ENCODE measurements at places on chromosomes 6 and 20.

DNA sequence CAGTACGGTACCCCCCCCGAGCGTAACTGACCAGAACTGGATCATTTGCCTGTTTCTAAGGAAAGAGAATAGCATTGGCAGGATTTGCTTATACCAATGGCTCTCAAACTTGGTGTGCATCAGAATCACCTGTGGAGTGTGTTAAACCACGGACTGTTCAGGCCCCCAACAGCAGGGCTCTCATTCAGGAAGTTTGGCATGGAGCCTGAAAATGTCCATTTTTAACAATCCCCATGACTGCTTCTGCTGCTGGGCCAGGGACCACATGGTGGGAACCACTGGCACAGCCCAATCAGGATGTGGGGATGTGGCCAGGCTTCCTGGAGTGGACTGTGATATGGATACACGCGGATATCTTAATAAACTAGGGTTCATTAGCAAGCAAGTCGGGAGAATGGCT is 53.9 kb downstream of the GTF2H5 start:
- DNase-seq: no peak

DNA sequence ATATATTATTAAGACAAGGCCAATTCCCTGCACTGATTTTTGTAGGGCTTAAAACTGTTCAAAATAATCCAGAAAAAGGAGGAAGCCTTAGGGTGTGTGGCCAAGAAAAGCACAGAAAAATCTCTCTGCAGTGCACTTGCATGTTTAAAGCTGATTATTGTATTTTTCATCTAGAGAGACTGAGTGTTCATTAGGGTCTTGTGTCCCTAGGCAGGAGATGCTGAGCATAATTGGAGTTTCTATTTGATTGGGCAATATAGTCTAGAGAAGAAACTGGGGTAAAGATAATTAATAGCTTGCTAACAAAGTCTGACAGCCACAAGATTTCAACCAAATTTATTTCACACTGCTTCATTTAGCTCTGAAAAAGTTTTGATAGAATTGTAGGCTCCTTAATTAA is 2.4 kb downstream of the FLRT3 start:
- DNase-seq: no peak

DNA sequence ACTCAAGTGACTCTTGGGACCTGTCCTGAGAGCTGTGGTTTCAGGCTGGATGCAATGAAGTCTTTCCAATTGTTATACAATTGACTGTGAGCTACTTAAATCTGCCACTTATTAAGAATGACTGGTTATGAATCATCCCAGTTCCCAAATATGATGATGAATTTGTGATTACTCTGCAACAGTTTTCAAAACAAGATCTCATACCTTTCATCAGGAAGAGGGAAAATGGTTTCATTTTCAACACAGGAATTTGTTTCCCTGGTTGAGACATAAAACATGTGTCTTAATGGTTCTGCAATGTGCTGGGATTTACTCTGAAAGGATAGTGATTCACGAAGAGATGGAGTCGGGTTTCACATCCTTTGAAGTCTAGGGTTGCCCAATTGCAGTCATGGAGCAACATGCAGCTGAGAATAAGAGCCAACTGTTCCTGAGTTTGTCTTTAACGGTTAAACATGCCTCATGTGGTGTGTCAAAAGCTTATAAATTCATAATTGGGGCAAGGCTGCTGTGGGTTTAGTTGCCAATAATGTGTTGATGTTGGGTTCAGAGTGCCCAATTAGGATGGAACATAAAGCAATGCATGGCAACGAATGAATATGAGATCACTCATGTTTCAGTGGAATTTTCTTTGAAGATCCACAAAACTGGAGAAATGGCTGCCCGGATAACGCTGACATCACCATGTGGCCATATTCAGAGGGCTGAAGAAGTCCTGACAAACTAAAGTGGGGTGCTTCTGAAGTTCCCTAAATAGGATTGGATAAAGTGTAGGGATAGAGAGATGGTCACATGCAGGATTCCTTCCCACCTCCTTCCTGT is 41.0 kb downstream of the CYP24A1 start:
- DNase-seq: peak; percentile 99

DNA sequence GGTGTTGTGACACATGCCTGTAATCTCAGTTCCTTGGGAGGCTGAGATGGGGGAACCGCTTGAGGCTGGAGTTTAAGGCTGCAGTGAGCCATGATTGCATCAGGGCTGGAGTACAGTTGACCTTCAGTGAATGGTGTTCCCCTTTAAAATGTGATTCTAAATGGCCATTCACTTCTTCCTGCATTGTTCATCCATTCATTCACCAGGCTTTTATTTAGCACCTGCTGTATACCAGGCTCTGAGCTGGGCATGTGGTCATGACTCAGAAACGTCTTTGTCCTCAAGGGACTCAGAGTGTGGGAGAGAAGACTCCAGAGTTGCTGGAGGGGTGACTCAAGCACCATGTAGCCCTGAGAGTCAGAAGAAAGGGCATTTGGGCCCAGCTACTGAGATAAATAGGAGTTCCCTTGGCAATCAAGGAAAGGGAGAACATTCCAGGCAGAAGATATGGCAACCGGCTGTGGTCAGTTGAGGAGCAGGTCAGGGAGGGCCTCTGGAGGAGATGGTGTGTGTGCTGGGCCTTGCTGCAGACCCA is 101.1 kb downstream of the DLGAP4 start:
- DNase-seq: peak; percentile 21

GRCh38 chr6:138336221-138336620 is 41.5 kb upstream of the SMIM28 start:
- no peak for DNase-seq

GRCh38 chr6:130518588-130518987 is 152.8 kb downstream of the TMEM200A start:
- DNase-seq: peak; percentile 36

- DNase-seq: no peak
These were observed 2.2 kb downstream of the WFDC5 start for GRCh38 chr20:45112754-45113153.

GRCh38 chr6:81326881-81327561 is 425.5 kb downstream of the TENT5A start:
- DNase-seq: peak; percentile 70

DNA sequence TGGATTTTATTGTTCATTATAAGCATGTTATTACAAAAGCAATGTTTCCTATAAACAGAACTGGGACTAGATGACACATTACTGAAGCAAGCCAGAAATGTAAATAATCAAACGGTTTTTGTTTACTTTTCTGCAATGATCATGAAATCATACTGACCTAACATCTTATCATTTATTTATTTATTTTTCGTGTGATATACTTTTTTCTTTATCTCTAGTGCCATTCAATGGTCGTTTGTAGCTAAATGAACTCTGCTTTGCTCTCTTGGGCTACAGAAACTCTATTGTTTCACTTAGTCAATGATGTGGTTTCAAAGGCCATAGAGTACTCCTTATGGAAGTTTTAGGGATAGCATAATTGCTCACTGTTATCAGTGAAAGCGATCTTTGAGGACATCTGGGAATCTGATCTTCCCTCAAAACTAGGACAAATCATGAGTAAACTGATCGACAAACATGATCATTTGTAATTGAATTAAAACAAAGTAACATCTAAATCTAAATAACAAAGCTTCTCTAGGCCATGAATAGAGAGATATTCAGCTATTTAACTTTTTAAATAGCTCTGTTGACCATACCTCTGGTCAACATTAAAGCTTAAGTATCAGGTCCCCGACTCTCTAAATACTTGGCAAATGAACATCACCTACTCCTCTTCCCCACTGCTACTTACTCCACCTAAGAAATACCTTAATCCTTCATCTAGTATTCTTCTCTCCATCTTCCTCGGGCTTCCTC is 933.4 kb downstream of the TFAP2A start:
- no peak for DNase-seq

- no peak for DNase-seq
These were observed 8.5 kb downstream of the QRSL1 start for GRCh38 chr6:106637717-106638341.

DNA sequence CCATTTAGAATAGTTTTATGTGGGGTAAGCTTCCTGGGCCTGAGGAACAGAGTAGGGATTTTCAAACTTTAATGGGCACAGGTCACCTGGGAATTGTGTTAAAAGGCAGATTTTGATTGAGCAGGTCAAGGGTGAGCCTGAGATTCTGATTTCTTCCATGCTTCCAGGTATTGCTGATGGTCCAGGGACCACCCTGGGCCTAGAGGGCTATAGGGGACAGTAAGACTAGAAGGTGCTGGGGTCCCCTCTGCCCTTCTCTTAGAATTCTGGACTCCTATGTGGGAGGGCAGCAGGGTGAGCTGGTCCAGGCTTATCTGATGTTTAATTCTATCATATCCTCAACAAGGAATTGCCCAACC is 2.6 kb downstream of the DDR1 start:
- no peak for DNase-seq

DNA sequence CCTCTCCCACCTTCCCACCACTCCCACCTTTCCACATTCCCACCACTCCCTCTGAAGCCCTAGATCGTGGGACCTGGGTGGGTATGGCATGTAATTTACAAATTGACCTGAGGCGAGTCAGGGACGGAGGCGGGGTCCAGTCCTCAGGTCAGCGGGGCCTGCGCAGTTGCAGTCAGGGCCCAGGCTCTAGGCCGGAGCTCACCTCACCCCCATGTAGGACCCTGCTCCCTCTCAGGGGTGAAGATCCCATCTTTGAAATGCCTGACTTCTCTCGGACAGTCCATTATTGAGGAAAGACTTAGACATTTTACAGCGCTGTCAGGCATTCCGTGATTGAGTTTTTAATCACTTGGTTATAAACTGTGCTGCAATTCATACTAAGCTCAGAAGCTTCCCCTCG is 10.5 kb downstream of the THBS2 start:
- no peak for DNase-seq

DNA sequence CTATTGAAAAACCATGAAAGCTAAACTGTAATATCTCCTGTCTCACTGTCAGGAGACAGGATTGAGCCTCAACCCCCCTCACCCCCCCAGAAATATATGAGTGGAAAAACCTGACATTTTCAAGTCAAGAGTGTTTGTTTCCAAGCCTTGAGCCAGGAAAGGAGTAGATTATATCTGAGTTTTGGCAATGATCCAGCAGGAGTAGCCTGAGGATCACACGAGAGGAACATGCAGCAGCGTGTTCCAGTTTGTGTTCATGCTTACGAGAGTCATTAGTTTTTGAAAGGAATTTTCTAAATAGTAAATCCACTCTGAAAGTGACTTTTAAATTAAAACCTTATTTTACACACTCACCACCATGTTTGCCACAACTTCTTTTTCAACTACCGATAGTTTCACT is 15.8 kb downstream of the IL22RA2 start:
- no peak for DNase-seq

GRCh38 chr20:56630506-56631317 is 1.6 kb downstream of the TFAP2C start:
- DNase-seq: peak; percentile 42

DNA sequence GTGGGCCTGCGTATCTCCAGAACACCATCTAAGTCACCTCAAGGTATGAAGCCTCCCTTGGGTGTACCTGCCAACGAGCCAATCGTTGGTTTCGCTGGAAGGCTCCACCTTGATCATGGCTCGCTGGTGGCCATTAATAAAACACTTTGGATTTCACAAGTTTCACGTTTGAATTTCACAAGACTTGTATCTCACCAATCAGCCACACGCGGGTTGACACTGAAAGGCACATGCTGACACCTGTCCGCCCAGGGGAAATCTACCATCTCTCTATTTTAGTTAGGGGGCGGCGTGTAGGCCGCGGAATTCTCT is 586 bp upstream of the HMGA1 start:
- DNase-seq: no peak

- peak; percentile 55 for DNase-seq
These were observed 41.3 kb upstream of the DDR1 start for GRCh38 chr6:30842754-30843610.

- no peak for DNase-seq
These were observed 50.1 kb upstream of the NCOA3 start for GRCh38 chr20:47451602-47451904.

DNA sequence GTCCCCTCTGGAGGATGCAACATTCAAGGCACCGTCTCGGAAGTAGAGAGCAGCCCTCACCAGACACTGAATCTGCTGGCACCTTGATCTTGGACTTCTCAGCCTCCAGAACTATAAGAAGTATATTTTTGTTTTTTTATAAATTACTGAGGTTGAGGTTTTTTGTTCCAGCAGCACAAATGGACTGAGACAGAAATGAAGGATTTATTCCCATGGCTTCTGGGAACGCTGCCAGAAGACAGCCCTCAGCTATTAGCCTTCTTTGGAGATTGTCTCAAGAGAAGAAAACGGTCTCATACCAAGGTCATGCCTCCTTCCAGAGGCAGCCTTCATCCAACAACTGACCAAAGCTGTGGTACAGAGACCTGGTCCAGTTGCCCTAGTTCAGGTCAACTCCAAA is 85.4 kb downstream of the CHMP4B start:
- DNase-seq: peak; percentile 44

- no peak for DNase-seq
These were observed 33.3 kb downstream of the BLOC1S5 start for GRCh38 chr6:8030920-8031319.

DNA sequence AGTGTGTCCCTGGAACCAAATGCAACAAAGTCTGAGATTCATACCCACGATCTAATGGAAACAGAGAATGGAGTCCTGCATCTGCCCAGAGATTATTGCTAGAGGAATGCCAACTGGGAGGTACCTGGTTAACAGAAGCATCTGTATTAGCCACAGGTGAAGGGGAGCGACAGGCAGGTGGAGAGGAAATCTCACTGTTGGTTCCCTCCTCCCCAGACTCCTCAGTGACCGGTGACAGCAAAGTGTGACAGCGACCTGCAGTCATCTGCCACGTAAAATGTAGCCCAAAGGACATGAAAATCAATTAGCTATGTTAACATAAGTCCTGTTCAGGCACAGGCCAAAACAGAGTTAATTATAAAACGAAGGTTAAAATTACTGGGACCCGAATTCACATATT is 336.6 kb downstream of the SYNE1 start:
- DNase-seq: no peak

DNA sequence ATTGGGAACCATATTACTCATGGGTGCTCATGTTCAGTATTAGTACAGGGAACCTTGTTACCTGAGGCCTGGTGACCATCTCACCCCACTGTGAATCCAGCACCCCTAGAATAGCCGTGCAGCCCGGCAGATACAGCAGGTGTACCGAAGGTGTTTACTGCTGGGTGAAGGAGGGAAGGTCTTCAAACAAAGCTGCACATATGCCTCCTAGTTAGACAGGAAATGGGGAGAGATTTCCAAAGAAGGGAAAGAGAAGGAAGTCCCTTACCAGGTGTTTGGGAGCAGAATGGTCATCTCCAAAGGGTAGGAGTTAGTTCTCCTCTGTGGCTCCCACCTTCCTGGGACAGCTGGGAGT is 2.4 kb upstream of the CST1 start:
- DNase-seq: no peak

DNA sequence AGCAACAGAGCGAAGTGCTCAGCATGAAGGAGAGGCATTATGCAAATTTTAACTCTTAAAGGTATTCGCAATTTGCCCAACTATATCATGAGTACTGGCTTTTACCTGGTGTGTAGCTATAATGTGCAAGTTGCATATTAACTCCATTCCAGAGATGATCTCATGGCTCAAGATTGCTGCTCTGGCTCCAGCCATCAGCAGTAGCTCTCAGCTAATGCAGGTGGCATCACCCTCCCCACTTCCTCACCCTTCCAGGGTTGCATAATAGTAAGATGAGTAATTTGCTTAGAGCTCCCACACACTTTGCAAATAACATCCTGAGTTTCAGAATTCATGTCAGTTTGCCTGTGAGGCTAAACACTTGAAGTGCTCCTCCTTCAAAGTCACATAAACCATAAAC is 15.9 kb upstream of the PCSK2 start:
- DNase-seq: no peak

Measured in AG10803 (cell line).